Myocyte (in vitro differentiated cells): ENCODE measurements at places on chromosomes 1 and 21.

DNA sequence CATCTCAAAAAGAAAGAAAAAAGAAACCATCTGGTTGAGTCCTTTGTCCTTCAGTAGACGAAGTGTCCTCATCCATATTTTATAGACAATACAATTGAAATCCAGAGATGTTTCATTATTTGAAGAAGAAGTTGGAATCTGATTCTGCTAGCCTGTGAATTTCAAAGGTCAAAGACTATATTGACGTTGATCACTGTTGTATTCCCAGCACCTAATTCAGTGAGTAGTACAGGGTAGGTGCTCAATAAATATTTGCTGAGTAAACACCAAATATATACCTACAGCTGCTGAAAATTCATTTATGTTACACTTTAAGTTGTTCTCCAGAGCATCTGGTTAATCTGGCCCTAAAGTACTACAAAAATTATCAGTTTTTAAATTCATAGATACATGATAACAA lies 135.2 kb downstream of the CACNA1E start:
- no peak for DNase-seq

GRCh38 chr1:10665930-10666850 lies 130.3 kb downstream of the CASZ1 start:
- no peak for DNase-seq

DNA sequence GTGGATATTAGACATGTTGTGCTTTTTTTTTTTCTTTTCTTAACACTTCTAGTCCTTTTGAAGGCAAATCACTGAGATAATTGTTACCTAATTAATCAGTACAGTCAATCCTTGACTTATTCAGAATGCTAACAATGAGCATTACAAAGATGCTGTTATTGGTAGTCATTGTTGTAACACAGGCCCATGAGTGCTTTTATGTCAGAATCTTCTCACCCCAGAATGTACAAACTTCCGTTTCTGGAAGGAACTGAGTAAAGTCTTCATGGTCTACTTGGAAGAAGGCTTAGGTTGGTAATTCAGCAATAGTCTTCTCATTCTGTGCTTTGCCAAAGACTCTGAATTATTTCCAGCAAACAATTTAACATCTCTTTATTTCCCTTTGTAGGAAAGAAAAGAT lies 3.1 kb downstream of the KCNK1 start:
- DNase-seq: no peak

- DNase-seq: no peak
These were observed 36.2 kb downstream of the CLIC6 start for GRCh38 chr21:34705011-34705410.

- no peak for DNase-seq
These were observed 151.6 kb downstream of the GRIK3 start for GRCh38 chr1:36882536-36883285.
